IMR-90 (cell line): ENCODE measurements at places on chromosomes 11 and 22. TPM values are rescaled to one million over a fixed set of nuclear protein-coding genes. Genes with fewer than 3 reads are reported as not detected.

- DNase-seq = no peak
- H3K4me3 ChIP-seq = no peak overlapping the region
- H3K27me3 ChIP-seq = no peaks in the 10 kb centered on the region
- no peak overlapping the region for H3K27ac ChIP-seq
- H3K4me1 ChIP-seq = no peaks in the 10 kb centered on the region
These were observed 58.1 kb upstream of the PGR start for GRCh38 chr11:101187748-101188147.

- H3K36me3 ChIP-seq = no peaks in the 10 kb centered on the region
- H3K27ac ChIP-seq = no peak overlapping the region
- no peak overlapping the region for H3K4me3 ChIP-seq
- H3K27me3 ChIP-seq = peaks cover 14% of the 10 kb centered on the region
These were observed 205.7 kb upstream of the NAV2 start for GRCh38 chr11:19506816-19507486.

- DNase-seq = no peak
- H3K36me3 ChIP-seq = peaks cover 14% of the 10 kb centered on the region
- no peak overlapping the region for H3K27ac ChIP-seq
- no peaks in the 10 kb centered on the region for H3K27me3 ChIP-seq
- no peak overlapping the region for H3K4me3 ChIP-seq
- H3K4me1 ChIP-seq = no peaks in the 10 kb centered on the region
These were observed 9.4 kb downstream of the UEVLD start for GRCh38 chr11:18578975-18579598.

DNA sequence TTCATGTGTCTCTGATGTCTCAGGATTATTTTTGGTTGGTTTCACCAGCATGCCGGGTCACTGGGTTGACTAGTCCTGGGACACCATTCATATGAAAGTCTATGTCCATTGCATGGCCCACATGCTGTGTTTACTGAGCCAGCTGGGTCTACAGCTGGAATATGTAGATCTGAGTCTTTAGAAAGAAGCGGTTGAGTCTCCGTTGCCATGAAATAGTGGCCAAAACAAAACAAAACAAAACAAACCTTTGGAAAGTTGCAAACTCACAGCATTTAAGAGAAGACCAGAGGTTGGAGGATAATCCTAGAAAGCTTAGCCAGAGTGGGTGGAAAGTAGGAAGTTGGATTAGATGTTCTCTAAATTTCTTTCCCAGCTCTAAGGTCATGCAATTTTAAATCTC, 191.8 kb upstream of the NTM start:
- no peak overlapping the region for H3K4me3 ChIP-seq
- no peaks in the 10 kb centered on the region for H3K4me1 ChIP-seq
- H3K36me3 ChIP-seq = no peaks in the 10 kb centered on the region
- no peak for DNase-seq
- H3K27me3 ChIP-seq = peaks cover 15% of the 10 kb centered on the region
- H3K27ac ChIP-seq = no peak overlapping the region

- peaks cover 9% of the 10 kb centered on the region for H3K27me3 ChIP-seq
- H3K4me1 ChIP-seq = no peaks in the 10 kb centered on the region
- no peak overlapping the region for H3K27ac ChIP-seq
These were observed 23.4 kb downstream of the SYN3 start for GRCh38 chr22:33034753-33035152.

GRCh38 chr11:119309953-119310681, 6.8 kb downstream of the MCAM start:
- peaks cover 11% of the 10 kb centered on the region for H3K4me1 ChIP-seq
- H3K4me3 ChIP-seq = no peak overlapping the region
- no peak overlapping the region for H3K27ac ChIP-seq

- no peaks in the 10 kb centered on the region for H3K27me3 ChIP-seq
- peaks cover 2% of the 10 kb centered on the region; the same call in 1 of the 2 replicates for H3K4me1 ChIP-seq
- DNase-seq = no peak
- no peak overlapping the region for H3K4me3 ChIP-seq
- no peak overlapping the region for H3K27ac ChIP-seq
These were observed 40.5 kb downstream of the GRAMD4 start for GRCh38 chr22:46660604-46661201.

GRCh38 chr11:14677146-14677545, 33.5 kb downstream of the PDE3B start:
- no peaks in the 10 kb centered on the region for H3K27me3 ChIP-seq
- H3K4me3 ChIP-seq = no peak overlapping the region
- H3K4me1 ChIP-seq = peaks cover 6% of the 10 kb centered on the region

DNA sequence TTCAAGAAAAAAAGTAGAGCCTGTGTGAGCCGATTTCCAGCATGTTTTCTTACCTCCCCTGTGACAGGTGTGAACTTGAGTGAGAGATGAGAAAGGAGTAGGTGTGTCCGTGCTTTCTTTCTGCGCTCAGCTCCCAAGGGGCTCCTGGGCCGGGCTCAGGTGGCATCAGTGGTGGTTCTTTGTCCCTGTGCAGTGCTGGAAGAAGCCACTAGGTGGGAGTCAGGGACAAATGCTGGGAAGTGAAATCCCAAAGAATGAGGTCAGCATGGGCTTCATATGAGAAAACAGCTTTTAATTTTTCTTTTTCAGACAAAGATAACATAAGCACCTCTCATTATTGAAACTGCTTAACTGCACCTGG, 57.8 kb downstream of the PPFIBP2 start:
- H3K27me3 ChIP-seq = peaks cover 15% of the 10 kb centered on the region
- peaks cover 38% of the 10 kb centered on the region for H3K4me1 ChIP-seq
- peak overlapping the region; percentile 73 for H3K27ac ChIP-seq
- H3K36me3 ChIP-seq = no peaks in the 10 kb centered on the region

GRCh38 chr11:123386796-123387510, 43.1 kb upstream of the GRAMD1B start:
- no peaks in the 10 kb centered on the region for H3K4me1 ChIP-seq
- H3K27me3 ChIP-seq = peaks cover 26% of the 10 kb centered on the region
- H3K27ac ChIP-seq = no peak overlapping the region
- no peak overlapping the region for H3K4me3 ChIP-seq

GRCh38 chr11:100981196-100981824, 148.3 kb downstream of the PGR start:
- H3K36me3 ChIP-seq = peaks cover 4% of the 10 kb centered on the region; the same call in 1 of the 2 replicates
- H3K27ac ChIP-seq = no peak overlapping the region
- H3K4me3 ChIP-seq = no peak overlapping the region
- no peaks in the 10 kb centered on the region for H3K4me1 ChIP-seq
- DNase-seq = no peak

- no peak overlapping the region for H3K27ac ChIP-seq
- H3K4me1 ChIP-seq = no peaks in the 10 kb centered on the region
- DNase-seq = no peak
- no peaks in the 10 kb centered on the region for H3K27me3 ChIP-seq
These were observed 495.8 kb downstream of the BRD1 start for GRCh38 chr22:49331878-49332277.

- no peaks in the 10 kb centered on the region for H3K36me3 ChIP-seq
- H3K27ac ChIP-seq = no peak overlapping the region
- no peak for DNase-seq
- no peaks in the 10 kb centered on the region for H3K27me3 ChIP-seq
These were observed 345.8 kb downstream of the BRD1 start for GRCh38 chr22:49481659-49482399.

- H3K27ac ChIP-seq = no peak overlapping the region
- H3K36me3 ChIP-seq = no peaks in the 10 kb centered on the region
- H3K27me3 ChIP-seq = no peaks in the 10 kb centered on the region
- no peak overlapping the region for H3K4me3 ChIP-seq
- no peak for DNase-seq
These were observed 21.2 kb downstream of the GRAMD1B start for GRCh38 chr11:123451183-123451781.

GRCh38 chr22:36692280-36692679, 11.3 kb downstream of the CACNG2 start:
- peaks cover 33% of the 10 kb centered on the region for H3K27me3 ChIP-seq
- no peak overlapping the region for H3K4me3 ChIP-seq
- DNase-seq = no peak
- H3K36me3 ChIP-seq = no peaks in the 10 kb centered on the region
- no peak overlapping the region for H3K27ac ChIP-seq

DNA sequence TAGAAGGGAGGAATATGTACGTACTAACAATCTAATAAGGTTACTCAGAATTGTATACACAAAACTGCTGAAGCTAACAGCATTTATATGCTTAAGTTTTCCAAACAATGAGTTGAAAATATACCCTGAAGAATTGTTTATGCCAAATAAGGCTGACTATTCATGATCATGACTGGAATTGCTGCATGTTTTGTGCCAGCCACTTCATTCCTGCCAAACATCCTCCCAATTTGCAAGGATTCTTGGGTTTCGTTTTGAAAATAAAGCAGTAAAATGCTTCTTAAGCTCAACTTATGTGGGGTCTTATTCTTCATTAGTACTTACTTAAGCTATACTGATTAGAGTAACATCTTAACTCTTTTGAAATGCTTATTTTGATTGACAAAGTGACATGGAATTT, 149.0 kb downstream of the SPON1 start:
- no peak overlapping the region for H3K4me3 ChIP-seq
- H3K36me3 ChIP-seq = no peaks in the 10 kb centered on the region
- H3K4me1 ChIP-seq = no peaks in the 10 kb centered on the region
- DNase-seq = no peak
- no peak overlapping the region for H3K27ac ChIP-seq

- no peak overlapping the region for H3K27ac ChIP-seq
- no peak for DNase-seq
- no peak overlapping the region for H3K4me3 ChIP-seq
- no peaks in the 10 kb centered on the region; the same call in 1 of the 2 replicates for H3K4me1 ChIP-seq
These were observed 18.4 kb upstream of the TMEM191C start for GRCh38 chr22:21448627-21449416.

DNA sequence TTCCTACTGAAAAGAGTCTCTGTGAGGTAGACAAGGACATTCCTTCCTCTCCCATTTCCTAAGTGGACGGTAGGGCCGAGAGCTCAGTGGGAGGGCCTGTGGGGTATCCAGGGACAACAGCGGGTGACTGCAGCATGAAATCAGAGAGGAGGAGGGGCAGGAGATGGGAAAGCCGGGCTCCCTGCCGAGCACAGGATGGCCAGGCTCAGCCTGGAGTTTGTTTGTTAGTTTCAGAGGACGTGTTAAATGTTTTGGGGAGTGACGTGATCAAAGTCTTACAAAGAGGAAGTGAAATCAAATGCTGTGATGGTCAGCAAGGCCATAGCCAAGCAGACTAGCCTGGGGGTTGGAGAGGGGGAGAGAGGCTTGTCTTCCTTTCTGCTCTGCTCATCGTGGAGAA, 152.7 kb downstream of the ADAMTS15 start:
- H3K36me3 ChIP-seq = no peaks in the 10 kb centered on the region
- peak overlapping the region; percentile 83 for H3K27ac ChIP-seq
- peaks cover 13% of the 10 kb centered on the region for H3K4me1 ChIP-seq
- no peak overlapping the region for H3K4me3 ChIP-seq

DNA sequence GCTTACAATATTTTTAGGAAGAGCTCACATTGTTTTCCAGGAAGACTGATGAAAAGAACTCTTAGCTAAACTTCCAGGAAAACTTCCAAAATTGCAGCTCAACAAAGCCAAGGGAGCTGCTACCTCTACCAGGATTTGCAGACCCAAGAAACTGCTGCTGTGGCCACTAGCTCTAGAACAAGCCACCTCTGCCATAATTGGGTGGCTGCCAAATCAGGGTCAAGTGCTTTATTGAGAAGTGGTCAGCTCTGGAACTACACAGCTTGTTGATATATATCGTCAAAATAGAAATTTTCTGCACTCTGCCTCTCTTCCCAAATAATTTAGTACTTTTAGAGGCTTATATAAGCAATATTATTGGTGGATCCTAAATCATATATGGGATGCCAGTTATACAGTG, 371.8 kb upstream of the CHORDC1 start:
- H3K27ac ChIP-seq = no peak overlapping the region
- no peaks in the 10 kb centered on the region for H3K4me1 ChIP-seq

GRCh38 chr11:73055655-73056354, 86.3 kb downstream of the FCHSD2 start:
- no peak overlapping the region for H3K27ac ChIP-seq
- no peaks in the 10 kb centered on the region for H3K27me3 ChIP-seq
- H3K4me3 ChIP-seq = no peak overlapping the region
- no peaks in the 10 kb centered on the region for H3K36me3 ChIP-seq

- no peaks in the 10 kb centered on the region for H3K27me3 ChIP-seq
- no peak overlapping the region for H3K4me3 ChIP-seq
- H3K4me1 ChIP-seq = no peaks in the 10 kb centered on the region
These were observed 39.7 kb downstream of the ACAT1 start for GRCh38 chr11:108160970-108161566.

GRCh38 chr11:1936781-1937615, 10.1 kb upstream of the MRPL23 start:
- no peaks in the 10 kb centered on the region for H3K36me3 ChIP-seq
- H3K27ac ChIP-seq = no peak overlapping the region
- no peaks in the 10 kb centered on the region for H3K4me1 ChIP-seq
- DNase-seq = no peak
- no peak overlapping the region for H3K4me3 ChIP-seq

DNA sequence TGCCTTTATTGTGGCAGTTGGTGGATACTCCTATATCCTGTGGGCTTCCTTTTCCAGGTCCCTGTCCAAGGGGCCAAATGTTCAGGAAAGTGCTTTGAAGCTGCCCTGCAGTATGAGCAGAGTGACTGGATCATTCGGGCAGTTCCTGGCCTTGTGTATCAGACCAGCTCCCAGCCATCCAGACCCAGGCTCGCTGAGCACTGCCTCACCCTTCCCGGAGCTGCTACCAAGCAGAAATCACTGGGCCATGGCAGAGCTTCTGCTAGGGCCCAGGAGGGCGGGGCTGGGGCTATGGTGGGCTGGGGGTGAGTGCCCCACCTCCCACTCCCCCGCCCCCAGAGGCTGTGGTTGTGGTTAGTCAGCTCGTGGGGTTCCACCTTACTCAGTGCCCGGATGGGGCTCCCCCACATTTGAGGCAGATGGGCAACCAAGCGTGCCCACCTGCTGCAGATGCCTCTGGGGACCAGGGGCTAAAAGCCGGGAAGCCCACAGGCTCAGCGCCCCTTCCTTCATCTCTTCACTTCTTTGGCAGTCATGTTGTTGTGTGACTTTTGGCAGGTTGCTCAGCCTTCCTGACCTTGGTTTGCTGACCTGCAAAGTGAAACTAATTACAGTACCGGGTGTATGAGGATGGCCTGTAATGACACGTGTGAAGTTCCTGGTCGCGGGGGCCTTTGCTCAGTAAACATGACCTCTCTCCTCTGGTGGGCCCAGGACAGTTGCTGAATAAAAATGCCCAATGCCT, 2.1 kb upstream of the LRRC32 start:
- peaks cover 16% of the 10 kb centered on the region for H3K4me1 ChIP-seq
- no peak for DNase-seq
- 0 out of 2 replicates have a peak, but pooled peaks cover 3% of the 10 kb centered on the region for H3K27me3 ChIP-seq

The CHEK1 gene
- 15.9 and 16.0 TPM in 2 replicates for polyA plus RNA-seq

The PARVG gene
- not detected in 2 replicates for polyA plus RNA-seq

The LIF gene
- 203 and 214 TPM in 2 replicates for polyA plus RNA-seq

The C1QTNF4 gene
- 0.12 and 0.16 TPM in 2 replicates for polyA plus RNA-seq

The RBMXL2 gene
- polyA plus RNA-seq = not detected in 2 replicates

The ESAM gene
- 0.12 and 0.20 TPM in 2 replicates for polyA plus RNA-seq
